ENCODE measurements at places on chromosomes 7 and 10.

DNA sequence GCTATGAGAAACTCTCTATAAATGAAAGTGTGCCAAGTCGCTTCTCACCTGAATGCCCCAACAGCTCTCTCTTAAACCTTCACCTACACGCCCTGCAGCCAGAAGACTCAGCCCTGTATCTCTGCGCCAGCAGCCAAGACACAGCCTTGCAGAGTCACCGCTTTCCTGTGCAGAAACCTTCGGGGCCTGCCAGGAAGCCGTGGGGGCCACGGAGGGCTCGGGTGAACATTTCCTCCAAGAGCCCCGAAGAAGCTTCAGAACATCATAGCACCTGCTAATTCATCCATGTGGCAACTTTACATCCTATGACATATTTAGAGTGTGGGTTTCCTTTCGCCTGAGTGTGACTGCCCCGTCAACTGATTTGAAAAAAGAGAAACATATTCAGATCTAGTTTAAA, 55.7 kb upstream of the PRSS58 start:
- DNase-seq: no peak

- DNase-seq: no peak
Observed at GRCh38 chr7:85230623-85231022, 43.8 kb upstream of the SEMA3D start.

- DNase-seq: no peak
Observed at GRCh38 chr7:37918526-37918925, 1.9 kb upstream of the SFRP4 start.

GRCh38 chr10:74921744-74922143, 95.3 kb downstream of the KAT6B start:
- DNase-seq: no peak

GRCh38 chr10:75099952-75100763, 11.3 kb upstream of the SAMD8 start:
- DNase-seq: no peak

DNA sequence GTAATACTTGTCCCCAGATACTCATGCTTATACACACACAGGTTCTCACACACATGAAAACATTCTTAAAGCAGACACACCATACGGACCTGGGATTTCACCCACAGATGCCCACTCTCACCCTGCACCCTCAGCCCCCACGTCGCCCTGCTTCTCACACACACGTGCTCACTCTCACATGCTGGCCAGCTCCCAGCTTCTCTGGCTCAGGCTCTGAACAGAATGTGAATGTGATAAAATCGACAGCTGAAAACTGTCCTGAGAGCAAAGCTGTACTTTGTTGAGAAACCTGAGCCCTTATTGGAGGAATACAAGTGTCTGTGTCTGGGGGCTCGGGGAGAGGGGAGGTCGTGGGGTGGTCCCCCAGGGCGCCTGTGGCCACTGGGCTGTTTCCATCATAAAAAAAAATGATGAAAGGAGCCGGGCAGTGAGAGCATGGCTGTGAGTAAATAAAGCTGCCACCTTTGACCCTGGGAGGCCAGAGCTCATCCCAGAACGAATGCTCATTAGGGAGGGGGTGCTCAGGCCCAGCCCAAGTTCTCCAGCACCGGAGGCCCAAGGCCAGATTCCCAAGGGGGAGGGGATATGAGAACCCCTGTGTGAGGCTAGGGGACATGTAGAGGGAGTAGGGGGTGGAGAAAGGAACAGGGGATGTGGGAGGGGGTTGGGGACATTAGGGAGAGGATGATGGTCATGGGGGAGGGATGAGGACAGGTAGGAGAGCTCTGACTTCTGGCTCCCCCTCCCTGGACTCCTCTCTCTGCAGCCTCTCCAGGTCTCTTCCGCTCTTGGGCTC, 18.1 kb upstream of the TLX1 start:
- DNase-seq: no peak

Measured in cortex of kidney (tissue), 1 donor.